ENCODE measurements at places on chromosomes 4 and X.

DNA sequence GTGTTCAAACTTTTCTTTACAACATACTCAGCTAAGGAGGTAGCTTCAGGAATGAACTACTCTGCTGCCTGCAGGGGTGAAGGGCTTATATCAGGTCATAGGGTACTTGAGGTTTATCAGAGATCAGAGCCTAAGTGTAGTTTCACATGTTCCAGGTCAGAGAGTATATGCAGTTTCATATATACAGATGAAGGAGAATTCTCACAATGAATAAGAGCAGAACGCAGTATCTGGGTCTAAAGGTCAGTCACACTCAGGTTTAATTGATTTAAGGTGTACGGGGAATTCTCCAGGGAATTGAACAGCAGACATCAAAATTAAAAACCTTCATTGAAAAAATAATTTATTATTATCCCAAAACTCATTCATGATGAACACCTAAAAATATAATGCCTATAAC, 700.6 kb downstream of the TECRL start:
- DNase-seq: no peak

DNA sequence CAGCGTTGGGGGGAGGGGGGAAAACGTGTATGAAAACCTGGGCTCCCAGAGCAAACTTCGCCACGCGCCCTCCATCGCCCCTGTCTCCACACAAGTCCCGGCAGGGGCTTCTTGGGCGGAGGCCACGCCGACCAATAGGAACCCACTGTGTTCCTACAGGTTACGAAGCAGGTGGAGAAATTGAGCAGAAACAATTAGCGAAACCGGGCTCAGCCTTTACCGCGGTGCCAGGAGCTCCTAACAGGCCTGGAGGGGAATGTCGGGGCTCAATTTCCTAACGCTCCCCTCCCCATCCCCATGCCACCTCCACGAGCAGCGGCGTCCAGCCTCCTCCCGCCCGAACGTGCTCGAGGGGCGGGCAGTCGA, 589 bp upstream of the KIT start:
- no peak for DNase-seq

DNA sequence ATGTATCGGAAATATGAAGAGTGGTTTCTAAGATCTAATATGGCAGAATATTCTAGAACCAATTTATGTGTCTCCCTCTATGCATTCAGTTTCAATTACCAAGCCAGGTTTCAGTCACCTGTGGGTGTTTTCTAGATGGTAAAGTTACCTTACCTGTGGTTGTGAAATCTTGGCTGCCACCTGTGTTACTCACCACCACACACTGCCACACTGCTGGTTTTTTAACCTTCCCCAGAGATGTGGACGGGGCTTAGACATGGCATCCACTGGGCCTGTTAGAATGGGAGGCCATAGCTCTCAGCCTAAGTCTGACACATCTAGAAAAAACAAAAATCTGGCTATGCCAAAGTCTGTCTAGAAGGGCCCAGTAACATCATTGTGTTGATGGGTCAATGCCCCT, 896.5 kb upstream of the PABPC4L start:
- no peak for DNase-seq

DNA sequence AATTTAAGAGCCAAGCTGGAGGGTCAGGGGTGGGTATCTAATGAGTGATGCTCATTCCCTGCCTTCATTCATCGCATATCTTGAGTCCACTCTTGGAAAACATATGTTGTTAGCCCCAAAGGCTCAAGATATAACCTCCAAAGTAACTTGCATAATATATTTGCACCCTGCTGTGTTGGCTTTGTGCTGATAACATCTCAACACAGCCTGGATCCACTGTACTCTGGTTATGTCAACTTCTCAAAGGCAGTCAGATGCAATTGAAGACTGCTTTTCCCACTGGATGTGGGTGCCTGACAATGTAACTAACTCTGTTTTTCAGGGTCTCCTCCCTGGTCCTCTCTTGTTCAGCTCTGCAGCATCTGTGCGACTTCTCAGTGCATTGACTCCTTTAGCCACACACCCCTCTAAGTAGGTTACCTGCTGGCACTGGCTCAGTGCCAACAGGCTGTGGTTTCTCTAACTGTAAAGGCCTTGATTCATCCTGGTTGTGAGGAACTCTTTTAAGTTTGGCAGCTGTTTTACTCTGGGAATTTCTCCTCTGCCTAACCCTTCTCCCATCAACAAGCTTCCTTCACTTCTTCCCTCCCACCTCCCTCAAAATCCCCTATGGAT, 28.1 kb downstream of the SLC16A2 start:
- peak; percentile 23 for DNase-seq

- no peak for DNase-seq
These were observed 2.0 kb upstream of the CTPS2 start for GRCh38 chrX:16714504-16714903.

- DNase-seq: no peak
These were observed 97.9 kb downstream of the MAB21L2 start for GRCh38 chr4:150679765-150680343.

GRCh38 chrX:97471071-97471470, 587.4 kb downstream of the RPA4 start:
- no peak for DNase-seq

DNA sequence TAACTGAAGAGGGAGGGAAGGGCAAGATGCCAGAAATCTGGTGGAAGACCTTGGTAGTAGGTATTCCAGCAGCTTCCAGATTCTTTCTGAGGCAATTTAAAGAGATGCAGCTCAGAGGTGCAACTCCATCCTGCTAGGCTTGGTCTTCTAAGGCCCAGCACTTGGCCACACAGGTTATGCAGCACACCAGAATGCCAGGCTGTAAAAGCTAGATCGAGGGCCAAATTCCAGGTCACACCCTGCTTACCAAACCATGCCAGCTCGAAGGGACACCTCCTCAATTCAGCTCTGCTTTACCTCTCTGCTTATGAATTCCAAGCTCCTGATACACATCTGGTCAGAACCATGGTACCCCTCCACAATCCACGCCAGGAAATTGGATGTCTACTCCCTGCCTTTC, 19.8 kb upstream of the ATXN3L start:
- no peak for DNase-seq

- DNase-seq: no peak
These were observed 75.0 kb downstream of the NAA11 start for GRCh38 chr4:79250887-79251286.

- no peak for DNase-seq
These were observed 11.3 kb upstream of the APLN start for GRCh38 chrX:129665916-129666644.

- DNase-seq: no peak
These were observed 16.8 kb upstream of the RNF4 start for GRCh38 chr4:2451821-2452785.

- DNase-seq: no peak
These were observed 25.8 kb downstream of the GAB1 start for GRCh38 chr4:143362349-143363046.

DNA sequence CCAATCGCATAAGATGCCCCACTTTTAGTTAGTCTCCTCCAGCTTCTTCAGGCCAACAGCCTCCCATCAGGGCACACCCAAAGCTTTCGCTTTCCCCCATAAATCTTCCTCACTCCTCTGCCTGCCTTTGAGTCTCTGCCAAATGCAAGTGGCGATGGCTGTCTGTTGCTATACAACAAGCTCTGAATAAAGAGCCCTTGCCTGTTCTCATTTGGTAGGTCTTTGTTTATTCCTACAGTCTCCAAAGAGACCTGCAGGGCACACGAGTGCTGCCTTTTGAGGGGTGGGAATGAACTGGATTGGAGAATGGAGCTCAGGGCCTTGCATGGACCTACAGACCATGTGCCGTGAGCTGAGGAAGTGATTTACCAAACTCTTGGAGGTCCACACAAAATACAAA, 52.2 kb upstream of the SOD3 start:
- no peak for DNase-seq

DNA sequence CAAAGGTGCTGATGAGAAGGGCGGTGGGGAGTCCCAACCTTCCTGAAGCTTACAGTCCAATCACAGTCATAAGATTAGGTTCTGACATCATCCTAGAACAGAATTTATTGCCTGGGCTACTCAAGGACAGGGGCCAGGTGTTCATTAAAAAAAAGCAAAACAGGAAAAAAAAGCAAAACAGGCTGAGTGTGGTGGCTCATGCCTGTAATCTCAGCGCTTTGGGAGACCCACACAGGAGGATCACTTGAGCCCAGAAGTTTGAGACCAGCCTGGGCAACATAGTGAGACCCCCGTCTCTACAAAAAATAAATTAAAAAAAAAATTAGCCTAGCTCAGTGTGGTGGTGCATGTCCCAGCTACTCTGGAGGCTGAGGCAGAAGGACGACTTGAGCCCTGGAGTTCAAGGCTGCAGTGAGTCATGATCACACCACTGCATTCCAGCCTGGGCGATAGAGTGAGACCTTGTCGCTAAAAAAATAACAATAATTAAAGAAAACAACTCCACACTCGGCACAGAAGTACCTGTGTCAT, 3.0 kb downstream of the RAB9A start:
- no peak for DNase-seq

DNA sequence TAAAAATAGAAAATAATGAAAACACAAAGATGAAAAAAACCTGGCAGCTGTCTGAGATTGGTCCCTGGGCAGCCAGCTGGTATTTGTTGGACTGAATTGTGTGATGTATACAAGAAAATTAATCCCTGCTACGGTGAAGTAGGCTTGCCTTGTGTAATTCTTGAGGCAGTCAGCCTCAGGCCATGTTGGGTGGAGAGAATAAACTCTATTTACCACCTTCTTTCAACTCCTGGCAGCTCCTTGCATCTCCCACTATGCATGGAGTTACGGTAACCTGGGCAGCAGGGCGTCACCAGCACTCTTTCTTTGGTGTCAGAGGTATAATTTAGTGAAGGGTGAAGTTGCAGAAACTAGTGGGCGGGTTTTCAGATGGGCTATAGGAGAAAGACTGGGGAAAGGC, 3.5 kb downstream of the SPIN2A start:
- no peak for DNase-seq

Measured in T-helper 17 cell (primary cell).